ENCODE measurements at places on chromosomes 11 and 22.

- no peak for DNase-seq
Measured at GRCh38 chr22:20624161-20624616, 116.8 kb downstream of the MED15 start.

DNA sequence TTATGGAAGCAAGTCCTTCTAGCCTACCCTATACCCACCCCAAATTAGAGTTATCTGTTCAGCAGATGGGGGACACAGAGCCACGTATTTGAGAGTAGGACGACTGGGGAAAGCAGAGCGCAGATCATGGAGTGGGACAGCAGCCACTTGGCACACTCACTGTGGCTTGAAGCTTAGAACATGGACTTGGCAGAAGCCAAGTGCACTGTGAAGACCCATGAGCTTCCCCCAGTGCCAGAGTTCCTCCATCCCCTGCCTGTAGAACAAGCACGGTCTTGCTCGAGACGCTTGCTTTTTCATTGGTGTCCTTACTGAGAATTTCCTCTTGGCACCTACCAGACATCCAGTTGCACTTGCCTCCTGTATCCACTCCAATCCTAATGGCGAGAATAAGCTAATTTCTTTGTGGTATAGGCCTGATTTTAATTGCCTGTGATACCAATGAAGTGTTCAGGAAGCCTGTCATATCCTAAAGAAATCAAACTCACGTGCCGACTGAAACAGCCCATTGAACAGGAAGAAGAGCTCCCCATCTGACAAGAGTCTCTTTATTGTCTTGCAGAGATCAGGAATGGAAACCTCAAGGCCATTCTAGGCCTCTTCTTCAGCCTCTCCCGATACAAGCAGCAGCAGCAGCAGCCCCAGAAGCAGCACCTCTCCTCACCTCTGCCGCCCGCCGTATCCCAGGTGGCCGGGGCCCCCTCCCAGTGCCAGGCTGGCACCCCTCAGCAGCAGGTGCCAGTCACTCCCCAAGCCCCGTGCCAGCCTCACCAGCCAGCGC is 166.9 kb downstream of the NAV2 start:
- DNase-seq, result no peak

- DNase-seq, result no peak
Measured at GRCh38 chr11:33500332-33500731, 200.3 kb downstream of the C11orf91 start.

GRCh38 chr22:49967706-49968208 is 7.2 kb downstream of the PIM3 start:
- DNase-seq, result no peak

GRCh38 chr11:102240502-102240901 is 76.8 kb upstream of the BIRC3 start:
- no peak for DNase-seq

- DNase-seq, result no peak
Measured at GRCh38 chr11:59815754-59816153, 5.2 kb upstream of the MRPL16 start.

DNA sequence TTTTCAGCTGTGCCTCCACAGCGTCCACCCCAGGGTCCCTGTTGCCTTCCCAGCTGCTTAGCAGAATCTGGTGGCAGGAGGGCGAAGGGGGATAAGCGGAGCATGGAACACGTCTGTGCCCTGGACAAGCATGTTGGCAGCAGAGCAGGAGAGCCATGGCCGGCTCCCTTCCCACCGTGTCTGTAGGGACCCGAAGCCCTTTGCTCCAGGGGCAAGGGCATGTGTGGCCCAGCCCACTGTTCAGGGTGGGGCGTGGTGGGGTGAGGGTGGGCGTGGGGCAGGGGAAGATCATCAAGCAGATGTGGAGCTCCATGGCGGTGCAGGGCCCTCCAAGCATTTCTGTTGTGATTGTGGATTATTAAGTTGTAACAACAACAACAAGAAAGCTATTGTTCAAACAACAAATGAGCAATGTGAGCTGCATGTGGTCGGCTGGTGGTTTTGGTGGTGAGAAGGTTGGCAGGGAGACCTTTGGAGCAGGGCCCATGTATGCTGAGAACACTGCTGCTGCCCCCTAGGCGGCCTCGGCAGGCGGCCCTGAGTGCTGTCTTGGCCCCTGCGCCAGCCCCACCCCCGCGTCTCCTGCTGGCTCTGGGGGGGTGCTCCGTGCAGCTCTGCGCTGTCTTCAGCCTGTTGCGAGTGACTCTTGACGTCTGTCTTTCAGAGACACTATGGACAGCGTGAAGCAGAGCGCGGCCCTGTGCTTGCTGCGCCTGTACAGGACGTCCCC is 50.9 kb downstream of the AP2A2 start:
- DNase-seq, result no peak

- no peak for DNase-seq
Measured at GRCh38 chr11:126999366-126999765, 1.2 kb downstream of the KIRREL3 start.

DNA sequence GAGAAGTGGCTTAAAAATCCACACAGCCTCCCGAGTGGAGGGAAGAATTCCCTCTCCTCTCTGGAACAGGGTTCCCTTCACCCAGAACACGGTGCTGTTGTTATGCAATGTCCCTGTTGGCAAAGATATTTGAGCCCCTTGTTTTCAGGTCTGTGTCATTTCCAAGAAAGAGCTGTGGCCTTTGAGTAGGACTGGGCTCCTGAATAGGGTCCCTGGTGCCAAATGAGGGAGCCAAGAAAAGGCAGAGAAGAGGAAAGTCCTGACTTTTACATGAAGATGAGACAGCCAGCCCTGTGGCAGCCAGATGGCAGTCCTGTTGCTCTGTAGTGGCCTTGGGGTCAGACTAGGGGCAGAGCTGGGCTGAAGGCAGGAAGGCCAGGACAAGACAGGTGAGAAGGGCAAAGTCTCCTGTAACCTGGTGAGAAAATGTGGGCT is 51.2 kb upstream of the ELF5 start:
- no peak for DNase-seq

- no peak for DNase-seq
Measured at GRCh38 chr11:44595964-44596381, 30.5 kb downstream of the CD82 start.

DNA sequence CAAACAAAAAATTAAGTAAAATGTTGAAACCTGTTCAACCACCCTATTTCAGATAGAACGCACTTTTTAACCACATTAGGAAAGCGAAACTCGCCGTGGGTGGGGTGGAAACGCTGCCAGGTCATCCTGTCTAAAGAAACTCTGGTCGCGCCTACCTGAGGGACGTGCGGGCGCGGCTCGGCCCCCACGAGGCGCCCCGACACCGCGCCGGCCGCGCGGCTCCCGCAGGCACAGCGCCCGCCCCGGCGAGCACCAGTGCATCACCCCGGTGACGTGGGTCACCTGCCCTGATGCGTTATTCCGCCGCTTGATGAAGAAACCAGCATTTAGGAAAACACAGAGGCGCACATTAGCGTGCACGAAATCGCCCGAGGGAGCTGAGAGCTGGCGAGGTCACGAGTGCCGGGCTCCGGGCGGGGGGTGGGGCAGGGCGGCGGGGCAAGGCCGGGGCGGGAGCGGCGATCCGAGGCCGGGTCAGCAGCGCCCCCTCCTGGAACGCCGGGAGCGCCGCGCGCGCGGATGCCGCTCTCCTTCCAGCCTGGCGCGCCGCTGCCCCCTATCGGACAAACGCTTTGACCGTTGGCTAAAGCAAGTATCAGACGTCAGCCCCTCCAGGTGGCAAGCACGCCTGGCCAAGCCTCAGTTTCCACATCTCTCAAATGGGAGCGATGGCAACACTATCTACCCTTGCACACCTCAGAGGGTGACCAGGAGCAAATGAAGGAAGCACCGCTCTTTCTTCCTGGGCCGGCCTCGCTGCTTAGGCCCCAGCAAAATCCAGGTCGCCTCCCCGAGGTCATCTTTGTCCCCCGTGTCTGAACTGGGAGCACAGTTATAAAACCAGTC is 15.7 kb upstream of the SNX32 start:
- peak; percentile 89 for DNase-seq

- no peak for DNase-seq
Measured at GRCh38 chr11:44709281-44709562, 17.5 kb upstream of the TSPAN18 start.

GRCh38 chr11:68446046-68446725 is 14.4 kb upstream of the PPP6R3 start:
- DNase-seq, result no peak

- DNase-seq, result no peak
Measured at GRCh38 chr11:94024547-94024946, 3.4 kb downstream of the HEPHL1 start.

DNA sequence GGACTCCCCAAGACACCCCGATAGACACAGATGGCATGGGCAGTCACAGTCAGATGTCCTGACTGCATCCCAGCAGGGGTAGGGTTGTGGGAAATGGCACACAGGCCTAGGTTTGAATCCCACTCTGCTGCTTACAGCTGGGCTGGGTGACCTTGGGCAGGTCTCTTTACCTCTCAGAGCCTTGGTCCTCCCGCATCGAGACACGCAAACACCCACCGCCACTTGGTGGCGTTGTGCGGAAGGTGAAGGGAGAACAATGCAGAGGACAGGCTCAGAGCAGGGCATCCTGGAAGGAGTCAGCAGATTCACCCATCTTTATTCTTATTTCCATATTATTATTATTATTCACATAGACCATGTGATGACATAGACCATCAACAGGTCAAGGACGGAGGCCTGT is 140.5 kb downstream of the MIAT start:
- DNase-seq, result no peak

GRCh38 chr11:75616281-75616680 is 52.6 kb downstream of the MAP6 start:
- DNase-seq, result no peak

DNA sequence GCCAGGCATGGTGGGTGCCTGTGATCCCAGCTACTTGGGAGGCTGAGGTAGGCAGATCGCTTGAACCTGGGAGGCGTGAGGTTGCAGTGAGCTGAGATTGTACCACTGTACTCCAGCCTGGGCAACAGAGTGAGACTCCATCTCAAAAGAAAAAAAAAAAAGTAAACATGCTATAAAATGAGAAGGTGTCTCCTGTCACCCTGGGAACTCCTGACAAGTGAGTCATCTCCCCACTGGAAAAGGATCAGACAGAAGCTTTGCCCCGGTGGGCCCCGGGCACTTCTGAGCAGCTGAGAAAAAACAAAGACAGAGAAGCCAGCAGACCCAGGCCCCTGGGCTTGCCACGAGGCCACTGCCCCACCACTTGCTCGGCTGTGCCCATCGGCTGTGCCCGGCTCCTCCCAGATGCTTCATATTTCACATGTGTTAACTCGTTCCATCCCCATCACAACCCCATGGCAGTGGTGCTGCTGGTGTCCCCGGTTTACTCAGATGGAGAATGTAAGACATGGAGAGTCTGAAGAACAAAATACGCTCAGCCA is 22.3 kb downstream of the TTLL1 start:
- DNase-seq, result no peak

DNA sequence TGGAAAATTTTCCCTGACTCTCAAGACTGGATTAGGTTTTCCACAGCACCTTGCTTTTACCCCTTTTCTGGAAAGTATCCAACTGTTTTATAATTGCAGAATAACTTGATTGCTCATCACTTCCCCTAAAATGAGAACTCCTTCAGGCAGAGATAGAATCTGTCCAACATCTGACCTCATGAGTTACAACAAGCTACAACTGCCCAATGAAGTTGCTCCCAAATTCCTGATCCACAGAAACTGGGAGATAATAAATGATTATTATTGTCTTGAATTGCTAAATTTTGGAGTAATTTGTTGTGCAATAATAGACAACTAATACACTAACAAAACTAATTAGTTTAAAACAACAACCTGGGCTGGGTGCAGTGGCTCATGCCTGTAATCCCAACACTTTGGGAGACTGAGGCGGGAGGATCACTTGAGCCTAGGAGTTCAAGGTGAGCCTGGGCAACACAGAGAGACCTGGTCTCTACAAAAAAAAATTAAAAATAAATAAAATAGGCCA is 10.0 kb upstream of the CCDC83 start:
- no peak for DNase-seq

DNA sequence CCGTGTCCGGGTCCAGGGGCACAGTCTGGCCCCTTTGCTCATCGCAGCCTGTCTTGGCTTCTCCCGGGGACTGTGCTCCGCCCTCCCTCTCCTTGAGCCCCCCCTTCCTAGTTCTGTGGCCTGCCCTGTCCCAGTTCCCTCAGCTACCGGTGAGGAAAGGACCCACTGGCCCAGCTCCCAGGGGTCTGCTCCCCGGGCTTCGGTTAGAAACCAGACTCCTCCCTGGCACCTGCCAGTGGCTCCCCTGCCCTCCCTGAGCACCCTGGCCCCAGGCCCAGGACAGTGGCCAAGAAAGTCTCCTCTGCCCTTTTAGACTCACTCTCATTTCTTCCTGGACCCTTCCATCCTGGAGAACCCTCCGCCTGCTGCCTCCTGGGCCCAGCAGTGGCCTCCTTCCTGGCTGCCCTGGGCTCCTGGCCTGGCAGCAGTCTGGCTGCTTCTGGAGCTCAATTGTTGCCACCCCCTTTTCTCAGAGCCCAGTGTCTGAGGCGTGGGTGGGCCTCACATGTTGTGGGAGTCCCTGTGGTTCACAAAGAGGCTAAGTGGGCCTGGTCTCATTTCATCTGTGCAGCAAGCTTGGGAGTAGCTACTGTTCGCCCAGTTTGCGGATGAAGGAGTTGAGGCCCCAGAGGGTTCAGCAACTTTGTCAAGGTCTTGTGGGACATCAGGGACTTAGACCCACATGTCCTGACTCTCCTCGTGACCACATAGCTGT is 12.6 kb downstream of the PRDM11 start:
- DNase-seq, result no peak

DNA sequence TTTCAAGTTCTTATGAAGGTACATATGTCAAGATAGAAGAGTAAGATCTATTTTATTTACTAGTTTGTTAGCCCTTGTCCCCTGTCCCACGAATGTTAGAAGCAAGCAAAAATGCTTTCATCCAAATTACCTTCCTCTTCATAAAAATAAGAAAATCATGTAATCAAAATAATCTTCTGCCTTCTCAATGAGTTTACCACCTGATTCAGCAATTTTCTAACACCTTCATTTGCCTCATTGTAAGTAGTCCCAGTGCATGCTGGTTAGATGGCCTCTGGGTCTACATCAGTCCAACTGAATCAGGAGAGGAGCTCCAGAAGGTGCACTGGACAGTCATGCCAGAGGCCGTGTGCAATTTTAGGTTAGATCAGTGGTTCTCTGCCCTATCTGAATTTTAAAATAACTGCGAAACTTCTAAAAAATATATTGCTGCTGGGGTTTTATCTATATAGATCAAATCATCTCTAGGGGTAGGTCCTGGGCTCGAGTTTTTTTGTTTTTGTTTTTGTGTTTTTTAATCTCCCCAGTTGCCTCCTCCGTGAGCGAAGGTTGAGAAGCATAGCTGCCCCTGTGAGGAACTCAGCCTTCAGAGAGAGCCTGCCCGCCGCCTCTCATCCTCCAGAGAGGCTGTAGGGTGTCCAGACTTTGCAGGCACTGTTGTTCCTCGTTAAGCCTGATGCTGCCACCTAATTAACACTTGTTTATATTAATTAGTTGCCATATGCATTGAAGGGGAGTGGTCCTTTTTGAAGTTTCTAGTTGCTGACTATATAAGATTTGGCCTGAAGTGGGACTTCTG is 32.2 kb downstream of the C22orf31 start:
- no peak for DNase-seq

DNA sequence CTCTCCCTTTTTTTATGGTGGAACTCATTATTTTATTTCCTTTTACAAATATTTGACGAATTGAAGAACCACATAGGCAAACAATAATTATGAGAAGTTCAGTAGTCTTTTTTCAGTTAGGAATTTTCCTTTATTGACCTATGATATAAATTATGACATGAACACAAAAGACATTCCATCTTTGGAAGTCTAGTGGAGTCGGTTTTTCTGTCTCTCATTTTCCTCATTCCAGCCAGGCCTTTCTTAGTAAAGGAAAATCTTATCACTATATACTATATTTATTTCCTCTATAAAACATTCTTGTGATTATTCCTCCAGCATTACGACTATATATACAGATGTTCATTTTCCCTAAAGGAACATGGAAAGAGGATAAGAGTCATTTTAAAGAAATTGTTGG is 1046.1 kb downstream of the DLG2 start:
- no peak for DNase-seq

- peak; percentile 71 for DNase-seq
Measured at GRCh38 chr11:66438504-66439466, at the start of gene MRPL11. Gene MRPL11 (minus strand): TSS chr11:66438848. CDS start chr11:66438754, 94 bp downstream.

All from stimulated activated CD8-positive, alpha-beta memory T cell treated with anti-CD3 and anti-CD28 coated beads, Interleukin-4, amount 100 ng/mL, for 1 hour (primary cell).